Psoas muscle (tissue), 8 donors: ENCODE measurements at places on chromosomes 2 and 18. TPM values are rescaled to one million over a fixed set of nuclear protein-coding genes. Genes with fewer than 3 reads are reported as not detected.
A peak's percentile ranks its signal among the peaks of the same experiment; 100 is the strongest.

Gene CHAC2
- 5.5 TPM for total RNA-seq

Gene EFR3B
- total RNA-seq = 2.1 TPM

DNA sequence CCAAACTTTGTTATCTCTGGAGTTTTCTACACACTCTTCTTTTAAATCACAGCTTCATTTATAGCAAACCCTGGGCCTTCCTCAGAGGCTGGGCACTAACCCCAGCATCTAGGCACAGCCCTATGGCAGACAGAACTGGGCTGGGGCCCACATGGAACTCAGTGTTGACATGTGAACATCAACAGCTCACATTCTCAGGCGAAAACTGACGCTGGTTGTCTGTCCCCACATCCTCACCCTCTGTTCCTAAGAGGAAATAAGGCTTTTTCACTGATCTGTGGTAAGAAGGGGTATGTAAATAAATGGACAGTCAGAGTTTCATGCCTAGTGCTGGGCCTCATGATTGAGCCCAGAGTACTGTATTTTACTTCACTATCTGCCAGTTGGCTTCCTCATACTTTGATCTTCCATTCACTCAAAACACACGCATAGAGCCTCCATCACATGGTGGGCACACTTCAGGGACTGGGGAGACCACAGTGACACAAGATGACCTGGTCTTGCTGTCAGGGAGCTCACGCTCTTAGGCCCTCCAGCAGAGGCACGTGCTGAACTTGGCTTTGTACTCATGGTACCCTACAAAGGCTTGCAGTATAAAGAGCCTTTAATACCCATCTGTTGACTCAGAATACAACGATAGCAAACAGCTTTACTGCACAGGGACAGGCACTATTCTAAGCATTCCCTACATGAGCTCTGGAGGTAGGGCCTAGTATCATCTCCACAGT, 43.0 kb downstream of the EFEMP1 start:
- DNase-seq = no peak

DNA sequence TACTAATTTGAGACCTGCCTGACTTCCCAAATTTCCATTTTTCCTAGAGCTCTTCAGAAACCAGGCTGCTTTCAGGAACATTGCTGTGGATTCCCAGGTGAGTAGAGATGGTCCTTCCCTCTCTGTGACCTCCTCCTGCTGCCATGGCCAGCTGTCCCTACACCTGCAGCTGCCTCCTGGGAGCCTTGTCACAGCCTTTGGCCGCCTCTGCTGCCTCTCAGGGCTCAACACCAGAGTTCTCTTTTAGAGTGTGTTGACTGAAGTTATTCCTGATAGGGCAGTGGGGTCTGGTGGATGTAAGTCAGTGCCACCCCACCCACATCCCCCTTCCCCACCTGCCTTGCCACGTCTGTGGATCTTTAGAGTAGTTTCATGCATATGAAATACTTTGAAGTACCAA, 22.9 kb downstream of the SPATS2L start:
- DNase-seq = no peak

- no peak for DNase-seq
These were observed 318.5 kb upstream of the TCF4 start for GRCh38 chr18:55906536-55906935.

- DNase-seq = no peak
These were observed 50.2 kb downstream of the SKA1 start for GRCh38 chr18:50424877-50425690.

Gene PRSS56
- total RNA-seq = 5.0 TPM

DNA sequence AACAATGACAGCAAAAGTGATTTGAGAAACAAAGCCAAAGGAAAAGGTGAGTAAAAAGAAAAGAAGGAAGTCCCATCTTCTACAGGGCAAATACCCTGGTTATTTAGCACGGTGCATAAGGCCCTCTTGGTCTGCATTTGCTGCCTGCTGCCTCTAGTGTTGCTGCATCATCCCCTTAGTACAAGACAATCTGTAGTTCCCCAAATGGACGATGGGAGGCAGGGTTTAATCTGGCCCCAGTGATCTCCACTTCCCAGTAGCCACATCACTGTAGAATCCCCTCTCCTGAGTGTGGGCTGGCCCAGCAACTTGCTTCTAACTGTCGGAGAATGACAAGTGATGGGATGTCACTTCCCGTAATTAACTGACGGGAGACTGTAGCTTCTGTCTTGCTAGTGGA, 85.1 kb downstream of the CTAGE1 start:
- DNase-seq = no peak

- DNase-seq = no peak
These were observed 1.3 kb downstream of the GORASP2 start for GRCh38 chr2:170930131-170930990.

DNA sequence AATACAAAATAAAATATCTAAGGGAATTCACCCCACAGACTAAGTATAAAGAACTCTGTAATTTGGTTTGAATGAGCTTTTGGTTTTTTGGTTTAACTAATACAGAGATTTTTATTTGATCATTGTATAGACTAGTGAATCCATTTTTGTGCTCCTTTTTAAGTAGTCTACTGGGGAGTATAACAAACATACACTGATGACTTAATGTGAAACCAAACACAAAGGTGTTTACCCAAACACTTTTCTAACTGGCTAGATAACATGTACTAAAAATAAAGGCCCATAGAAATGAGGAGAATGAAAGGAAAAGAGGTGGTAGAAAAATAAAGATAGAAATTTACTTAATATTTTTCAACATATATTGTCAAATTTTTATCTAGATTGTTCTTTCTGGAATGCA, 146.0 kb downstream of the NRXN1 start:
- DNase-seq = no peak

DNA sequence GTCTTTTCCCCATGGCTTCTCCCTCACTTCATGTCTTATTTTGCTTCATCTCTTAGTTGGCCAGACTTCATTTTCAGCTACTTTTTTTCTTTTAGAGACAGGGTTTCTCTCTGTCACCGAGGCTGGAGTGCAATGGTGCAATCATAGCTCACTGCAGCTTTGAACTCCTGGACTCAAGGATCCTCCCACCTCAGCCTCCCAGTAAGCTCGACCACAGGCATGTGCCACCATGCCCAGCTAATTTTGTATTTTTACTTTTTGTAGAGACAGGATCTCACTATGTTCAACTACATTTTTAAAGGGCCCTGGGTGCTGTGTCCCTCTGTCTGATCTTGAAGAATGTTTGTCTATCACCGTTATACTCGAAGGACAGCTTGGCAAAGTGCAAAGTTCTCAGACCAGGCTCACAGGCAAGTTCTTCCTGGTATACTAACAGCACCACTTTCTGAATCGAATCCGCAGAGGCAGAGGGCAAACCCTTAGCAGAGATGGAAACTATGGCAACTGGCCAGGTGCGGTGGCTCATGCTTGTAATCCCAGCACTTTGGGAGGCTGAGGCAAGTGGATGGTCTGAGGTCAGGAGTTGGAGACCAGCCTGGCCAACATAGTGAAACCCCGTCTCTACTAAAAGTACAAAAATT, 60.9 kb downstream of the SOWAHC start:
- DNase-seq = no peak

Gene CCDC88A
- 12.3 TPM for total RNA-seq

- DNase-seq = peak; percentile 61
These were observed 3.9 kb upstream of the KLHL29 start for GRCh38 chr2:23381084-23381483.

DNA sequence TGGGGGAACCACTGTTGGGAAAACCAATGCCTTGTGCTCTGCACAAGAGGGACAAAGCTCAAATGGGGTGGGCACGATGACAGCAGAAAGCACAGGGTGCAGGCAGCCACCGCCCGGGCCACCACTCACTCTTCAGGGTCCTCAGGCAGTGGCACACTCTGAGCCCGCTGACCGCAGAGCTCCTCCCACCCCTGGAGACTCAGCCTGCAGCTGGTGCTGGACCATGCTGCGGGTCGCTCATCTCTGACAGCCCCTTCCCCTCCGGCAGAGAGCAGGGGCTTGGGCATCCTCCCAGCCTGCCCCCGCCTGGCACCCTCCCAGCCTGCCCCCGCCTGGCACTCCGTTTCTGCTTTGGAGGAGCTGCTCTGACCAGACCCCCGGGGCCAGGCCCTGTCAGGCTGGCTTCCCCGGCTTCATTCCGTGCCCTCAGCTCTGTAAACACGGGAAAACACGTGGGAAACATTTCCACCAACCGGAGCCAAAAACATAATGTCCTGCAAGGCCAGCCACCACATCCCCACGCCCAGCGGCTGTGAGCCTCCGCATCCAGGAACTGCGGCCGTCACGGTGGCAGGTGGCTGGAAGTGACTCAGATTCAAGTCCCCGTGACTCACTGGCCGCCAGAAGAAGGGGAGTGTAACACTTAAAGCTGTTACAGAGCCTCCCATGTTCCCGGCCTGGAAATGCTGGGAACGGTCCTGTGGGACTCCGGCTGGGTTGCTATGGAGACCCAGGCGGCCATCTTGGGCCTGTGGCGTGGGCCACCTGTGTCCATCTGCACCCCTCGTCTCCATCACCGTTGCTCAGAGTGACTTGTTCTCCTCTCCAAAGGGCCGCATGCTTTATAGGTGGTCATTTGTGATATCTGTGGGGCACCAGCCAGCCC, 6.8 kb upstream of the SNED1 start:
- DNase-seq = peak; percentile 95

Gene GALNT13
- not detected for total RNA-seq

- DNase-seq = no peak
These were observed 71.5 kb upstream of the EPAS1 start for GRCh38 chr2:46225730-46226129.

DNA sequence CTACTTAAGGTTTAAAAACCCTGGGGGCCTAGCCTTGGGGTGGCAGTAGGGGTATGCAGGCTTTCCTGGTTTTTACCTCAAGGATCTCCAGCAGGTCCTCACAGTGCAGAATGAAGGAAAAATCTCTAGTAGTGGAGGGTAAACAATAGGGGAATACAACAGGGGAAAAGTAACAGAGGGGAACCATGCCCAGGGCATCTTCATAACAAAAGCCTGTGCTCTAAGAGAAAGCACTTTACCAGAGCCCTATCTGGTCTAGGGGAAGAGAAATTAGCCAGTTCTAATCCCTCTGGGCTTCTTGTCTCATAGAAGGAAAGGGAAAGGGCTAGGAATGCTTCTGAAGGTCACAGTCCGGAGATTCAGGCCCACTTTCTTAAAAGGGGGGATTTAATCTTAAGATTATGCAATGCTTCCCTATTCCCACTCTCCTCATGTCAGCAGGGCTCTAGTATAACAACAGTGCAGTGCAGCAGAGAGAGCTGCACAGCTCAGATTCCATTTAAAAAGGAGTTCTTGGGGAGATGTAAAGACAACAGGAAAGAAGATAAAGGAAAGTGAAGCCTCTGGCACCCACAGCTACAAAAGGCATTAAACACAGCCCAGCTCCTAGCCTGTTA, 149.0 kb upstream of the CYP1B1 start:
- no peak for DNase-seq

Gene NGEF
- total RNA-seq = 0.51 TPM

Gene C2orf81
- 0.38 TPM for total RNA-seq

GRCh38 chr2:157592948-157593347, 35.7 kb downstream of the ACVR1C start:
- DNase-seq = no peak

Gene L3MBTL4
- total RNA-seq = 0.54 TPM

Gene GKN2
- total RNA-seq = not detected

- no peak for DNase-seq
These were observed 63.4 kb downstream of the MREG start for GRCh38 chr2:215949991-215950404.

DNA sequence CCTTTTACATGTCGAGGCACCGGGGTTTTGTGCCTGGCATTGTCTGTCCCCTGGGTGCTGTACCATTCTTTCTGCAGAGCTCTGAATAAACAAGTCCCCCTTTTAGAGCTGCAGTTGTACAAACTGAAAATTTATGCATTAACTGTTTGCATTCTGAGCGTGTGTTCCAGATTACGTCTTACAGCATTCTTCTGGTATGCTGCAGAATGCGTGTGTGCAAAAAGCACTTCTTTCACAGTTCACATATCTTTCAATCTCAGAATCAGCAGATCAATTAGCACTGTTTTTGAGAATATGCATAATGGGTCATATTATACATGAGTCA, 27.5 kb downstream of the MEIS1 start:
- no peak for DNase-seq

GRCh38 chr2:118769707-118770400, 77.6 kb downstream of the EN1 start:
- no peak for DNase-seq

Gene MRPL30
- 37.8 TPM for total RNA-seq

GRCh38 chr18:34820360-34821065, 110.4 kb downstream of the DTNA start:
- no peak for DNase-seq

DNA sequence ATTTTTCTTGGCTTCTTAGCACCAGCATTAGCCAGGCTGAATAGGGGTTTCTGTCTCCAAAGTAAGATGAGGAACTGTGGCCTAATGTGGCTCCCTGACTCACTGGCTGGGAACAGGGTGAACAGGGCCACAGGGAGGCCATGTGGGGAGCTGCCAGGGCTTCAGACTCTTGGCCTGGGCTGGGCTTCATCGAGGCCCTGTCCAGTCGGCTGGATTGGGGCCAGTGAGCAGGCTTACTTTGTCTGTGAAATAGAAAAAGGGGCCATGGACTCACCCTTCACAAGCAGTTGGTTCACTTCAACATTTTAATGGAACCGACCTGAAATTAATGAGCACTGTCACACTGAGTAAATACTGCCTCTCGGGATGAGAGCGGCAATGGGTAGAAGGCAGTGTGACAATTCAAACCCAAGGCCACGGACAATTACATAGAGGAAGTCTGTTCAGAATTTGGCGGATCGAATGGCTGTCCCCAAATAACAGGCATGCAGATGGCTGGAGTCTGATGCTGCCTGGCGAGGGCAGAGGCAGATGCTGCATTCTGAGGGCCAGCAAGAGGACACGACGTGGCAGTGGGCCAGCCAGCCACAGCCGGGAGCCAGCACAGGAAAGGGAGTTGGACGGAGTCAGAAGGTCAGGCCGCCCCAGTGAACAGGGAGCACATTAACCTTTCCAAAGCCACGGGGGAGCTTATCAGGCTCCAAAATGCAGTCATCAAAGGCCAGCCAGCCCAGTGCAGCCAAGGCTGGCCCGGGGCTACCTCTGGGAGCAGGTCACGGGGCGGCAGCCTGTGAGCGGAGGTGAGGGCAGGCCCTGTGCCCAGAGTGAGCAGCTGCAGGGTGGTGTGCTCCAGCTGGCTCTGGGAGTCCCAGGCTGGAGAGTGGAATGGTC, 146.6 kb upstream of the REV1 start:
- DNase-seq = peak; percentile 94

DNA sequence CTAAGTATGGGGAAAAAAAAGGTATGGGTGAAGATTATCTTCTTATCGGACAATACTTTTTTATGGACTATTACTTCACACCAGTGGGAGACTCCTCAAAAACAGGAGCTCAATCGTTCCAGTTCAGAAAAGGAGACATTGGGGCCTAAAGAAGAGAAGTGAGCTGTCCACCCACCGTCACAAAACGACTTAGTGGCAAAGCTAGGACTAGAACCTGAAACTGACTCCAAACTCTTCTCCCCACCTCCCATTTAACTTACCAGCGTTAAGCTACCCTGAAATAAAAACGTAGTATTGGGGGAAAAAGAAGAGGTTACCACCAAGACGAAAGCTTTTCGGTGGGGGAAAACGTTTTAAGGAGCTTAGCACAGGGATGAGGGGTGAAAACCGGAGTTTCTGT, 503 bp downstream of the GTF3C3 start:
- DNase-seq = no peak

Gene TEX44
- not detected for total RNA-seq

Gene ATF2
- total RNA-seq = 18.7 TPM
